ENCODE measurements at places on chromosomes 7 and 10.

DNA sequence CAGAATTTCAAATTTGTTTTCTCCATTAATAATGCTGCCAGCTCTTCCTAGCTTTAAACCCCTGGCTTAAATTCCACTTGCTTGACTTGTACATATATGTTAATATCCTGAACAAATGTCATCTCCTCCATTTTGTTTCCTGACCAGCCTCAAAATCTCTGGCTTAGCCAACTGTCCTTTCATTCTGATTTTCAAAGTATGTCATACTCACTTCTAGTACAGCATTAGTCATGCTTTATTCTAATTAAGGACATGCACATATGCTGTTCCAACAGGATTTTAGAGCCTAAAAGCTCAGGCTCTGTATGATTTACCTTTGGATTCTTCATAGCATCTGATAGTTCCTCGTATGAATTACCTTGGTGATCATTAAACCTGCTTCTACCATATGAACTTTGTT lies 158.3 kb downstream of the ZNF438 start:
- no peak for DNase-seq

GRCh38 chr7:1007901-1008300 lies 24.9 kb downstream of the CYP2W1 start:
- DNase-seq = no peak

DNA sequence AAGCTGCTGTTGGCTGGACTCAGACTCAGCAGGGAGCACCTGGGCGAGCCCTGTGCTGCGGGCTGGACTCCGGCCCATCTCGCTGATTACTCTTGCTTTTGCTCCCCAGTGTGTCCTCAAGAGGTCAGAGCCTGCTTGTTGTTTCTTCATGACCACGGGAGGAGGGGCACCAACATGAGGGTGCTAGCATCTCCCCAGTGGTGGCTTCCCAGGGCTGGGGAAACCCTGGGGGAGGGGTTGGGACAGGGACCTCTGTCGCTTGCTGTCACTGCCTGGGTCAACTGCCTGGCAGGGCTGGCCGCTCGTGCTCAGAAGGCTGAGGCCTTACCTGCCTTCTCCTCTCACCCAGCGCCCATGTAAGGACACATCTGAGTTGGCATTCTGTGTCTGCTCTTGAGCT lies 152.3 kb upstream of the SHH start:
- DNase-seq = no peak

DNA sequence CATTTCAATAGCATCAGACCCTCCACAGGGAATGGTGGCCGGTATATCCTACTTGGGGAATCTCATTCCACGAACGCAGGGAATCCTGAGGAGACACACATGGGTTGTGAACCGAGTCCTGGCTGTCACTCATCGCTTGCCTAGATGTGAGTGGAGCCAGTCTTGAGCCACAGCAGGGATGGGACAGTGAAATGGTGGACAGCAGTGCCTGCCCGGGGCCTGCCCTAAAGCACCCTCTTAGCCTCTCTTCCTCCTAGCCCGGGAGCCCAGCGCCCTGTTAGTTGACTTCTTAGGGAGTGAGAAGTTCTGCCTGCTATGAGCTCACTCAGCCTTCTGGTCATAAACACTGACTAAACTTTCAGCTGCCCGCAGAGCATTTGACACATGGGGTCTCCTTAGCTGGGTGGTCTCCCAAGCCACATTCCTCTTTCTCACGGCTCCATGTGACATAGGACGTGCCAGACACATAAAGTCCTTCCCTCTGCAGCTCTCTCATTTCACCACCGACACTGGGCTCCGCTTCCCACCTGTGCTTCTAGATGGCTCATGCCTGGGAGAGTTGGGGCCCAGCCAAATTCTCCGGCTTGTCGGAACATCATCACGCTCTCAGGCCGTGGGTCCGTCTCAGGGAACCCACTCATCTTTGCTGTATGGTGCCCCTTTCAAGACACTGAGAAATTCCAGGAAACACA lies 60.9 kb downstream of the TCERG1L start:
- no peak for DNase-seq

- no peak for DNase-seq
Measured at GRCh38 chr7:45181286-45181960, 23.8 kb downstream of the RAMP3 start.

DNA sequence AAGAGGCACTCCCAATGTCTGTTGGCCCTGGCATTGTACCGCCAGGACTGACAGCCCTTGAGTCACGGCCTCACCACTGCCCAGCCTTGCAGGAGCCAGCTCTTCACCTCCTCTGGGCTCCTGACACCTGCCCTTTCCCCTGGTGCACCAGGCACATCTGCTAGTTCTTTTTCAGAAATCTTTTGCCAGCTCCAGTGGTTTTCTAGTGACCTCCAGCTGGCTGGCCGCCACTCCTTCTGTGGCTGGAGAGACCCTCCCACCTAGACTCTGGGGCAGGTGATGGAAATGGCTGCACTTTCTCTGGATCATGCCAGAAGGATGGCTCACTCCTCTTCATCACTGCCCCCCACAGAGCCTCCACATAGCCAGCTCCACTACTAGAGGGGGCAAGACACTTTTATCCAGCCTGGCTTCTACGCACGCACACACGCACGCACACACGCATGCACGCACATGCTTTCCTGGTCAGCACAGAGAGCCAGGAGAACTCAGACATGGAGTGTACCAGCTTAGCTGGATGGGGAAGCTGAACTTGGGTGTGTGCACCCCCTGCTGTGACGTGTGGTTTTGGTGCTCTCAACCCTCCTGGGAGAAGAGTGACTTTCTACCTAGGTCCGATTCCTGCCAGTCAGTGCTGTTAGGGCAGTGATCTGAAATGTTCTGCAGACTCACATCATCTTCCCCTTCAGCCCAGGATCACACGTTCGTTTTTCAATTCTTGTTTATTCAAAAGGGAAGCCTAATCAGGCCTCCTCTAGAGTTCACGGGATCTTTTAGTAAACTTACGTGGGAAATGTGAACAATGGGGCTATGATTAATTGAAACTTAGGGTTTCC lies 222.0 kb downstream of the PRPF18 start:
- no peak for DNase-seq

DNA sequence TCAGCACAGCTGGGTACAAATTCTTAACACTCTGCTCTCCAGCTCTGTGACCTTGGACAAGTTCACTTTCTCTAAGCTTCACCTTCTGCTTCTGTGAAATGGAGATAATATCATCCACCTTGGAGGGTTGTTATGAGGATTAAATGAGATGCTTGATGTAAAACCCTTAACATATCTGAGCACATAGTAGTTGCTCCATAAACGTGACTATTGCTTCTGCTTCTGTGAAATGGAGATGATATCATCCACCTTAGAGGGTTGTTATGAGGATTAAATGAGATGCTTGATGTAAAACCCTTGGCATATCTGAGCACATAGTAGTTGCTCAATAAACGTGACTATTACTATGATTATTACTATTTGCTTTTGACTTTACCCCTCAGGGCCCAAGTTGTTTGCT lies 14.6 kb downstream of the EPHB6 start:
- no peak for DNase-seq

DNA sequence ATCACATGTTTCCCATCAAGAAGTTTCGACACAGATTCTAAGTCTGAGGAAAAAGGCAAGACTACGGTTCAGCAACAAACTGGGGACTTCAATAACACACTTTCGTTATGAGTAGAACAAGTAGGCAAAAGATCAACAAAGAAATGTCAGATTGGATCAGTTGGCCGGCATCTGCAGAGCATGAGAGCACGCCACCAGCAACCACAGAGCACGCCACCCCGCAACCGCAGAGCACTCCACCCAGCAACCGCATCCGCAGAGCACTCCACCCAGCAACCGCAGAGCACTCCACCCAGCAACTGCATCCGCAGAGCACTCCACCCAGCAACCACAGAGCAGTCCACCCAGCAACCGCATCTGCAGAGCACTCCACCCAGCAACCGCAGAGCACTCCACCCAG lies 89.7 kb upstream of the FAM20C start:
- no peak for DNase-seq

DNA sequence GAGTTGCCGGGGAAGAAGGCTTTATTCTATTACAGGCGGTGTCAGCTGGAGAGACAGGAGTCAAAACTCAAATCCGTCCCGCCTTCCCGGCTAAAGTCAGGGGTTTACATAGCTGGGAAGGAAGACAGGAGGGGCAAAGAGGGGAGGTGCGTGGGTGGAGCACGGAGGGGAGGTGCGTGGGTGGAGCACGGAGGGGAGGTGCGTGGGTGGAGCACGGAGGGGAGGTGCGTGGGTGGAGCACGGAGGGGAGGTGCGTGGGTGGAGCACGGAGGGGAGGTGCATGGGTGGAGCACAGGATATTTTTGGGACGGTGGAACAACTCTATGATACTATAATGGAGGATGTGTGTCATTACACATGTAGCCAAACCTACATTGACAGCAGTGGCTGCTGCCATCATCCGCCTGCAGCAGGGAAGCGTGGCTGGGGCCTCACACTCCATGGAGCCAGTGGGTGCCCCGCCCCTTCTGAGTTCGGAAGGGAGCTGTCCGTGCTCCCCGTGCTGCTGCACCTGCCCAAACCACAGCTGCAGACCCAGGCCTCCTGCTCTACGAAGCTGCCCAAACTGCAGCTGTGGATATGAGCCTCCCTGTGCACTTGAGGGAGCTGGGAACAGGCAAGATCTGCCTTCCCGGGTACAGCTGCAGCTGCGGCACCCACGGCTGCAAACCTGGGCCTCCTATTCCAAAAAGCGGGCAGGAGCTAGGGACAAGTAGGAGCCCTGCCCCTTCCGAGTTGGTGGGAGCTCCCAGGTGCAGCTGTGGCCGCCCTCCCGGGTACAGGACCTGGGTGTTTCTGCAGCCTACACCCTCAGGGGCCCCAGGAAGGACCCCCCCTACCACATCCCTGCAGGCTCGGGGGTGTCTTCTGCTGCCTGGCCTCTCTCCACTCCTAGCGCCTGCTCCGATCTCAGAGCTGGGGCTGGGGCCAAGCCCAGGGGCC lies 119.4 kb downstream of the DYNC2I1 start:
- peak; percentile 49 for DNase-seq
